ENCODE measurements at places on chromosomes 2 and 18.

GRCh38 chr2:2892378-2892777 is 485.2 kb downstream of the EIPR1 start:
- DNase-seq = no peak

DNA sequence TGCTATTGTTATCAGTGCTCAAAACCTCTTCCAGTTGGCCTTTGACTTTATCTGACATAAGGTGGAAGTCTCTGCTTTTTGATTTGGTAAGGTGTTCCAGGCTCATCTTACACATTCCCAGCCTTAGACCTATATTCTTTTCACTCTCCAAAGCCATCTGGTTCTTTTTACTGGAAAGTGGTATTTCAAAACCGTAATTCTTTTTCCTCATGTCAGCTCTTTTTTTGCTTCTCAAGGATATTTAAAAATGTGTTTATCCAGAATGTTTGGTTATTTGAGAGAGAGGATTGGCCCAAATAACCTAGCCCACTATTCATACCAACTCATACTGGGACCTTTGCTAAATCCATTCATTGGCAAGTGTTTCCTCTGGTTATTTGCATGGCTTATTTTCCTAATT is 411.2 kb upstream of the PIK3C3 start:
- no peak for DNase-seq

DNA sequence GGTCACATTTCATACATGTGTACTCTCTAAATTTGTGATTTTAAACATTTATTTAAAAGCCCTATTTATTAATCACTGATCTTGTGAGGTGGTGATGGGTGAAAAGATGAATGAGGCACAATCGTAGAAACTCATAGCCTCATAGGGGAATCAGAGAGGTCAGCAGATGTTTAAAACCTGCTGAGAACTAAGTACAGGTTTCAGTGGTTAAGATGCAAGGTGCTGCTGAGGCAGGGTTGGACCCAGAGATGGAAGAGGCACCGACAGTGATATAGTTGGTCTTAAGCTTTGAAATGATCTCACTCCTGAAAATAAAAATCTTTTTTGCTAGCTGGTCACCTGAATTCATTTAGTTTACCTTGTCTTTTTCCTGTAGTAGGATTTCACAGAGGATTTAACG is 49.6 kb downstream of the LINC00305 start:
- no peak for DNase-seq

DNA sequence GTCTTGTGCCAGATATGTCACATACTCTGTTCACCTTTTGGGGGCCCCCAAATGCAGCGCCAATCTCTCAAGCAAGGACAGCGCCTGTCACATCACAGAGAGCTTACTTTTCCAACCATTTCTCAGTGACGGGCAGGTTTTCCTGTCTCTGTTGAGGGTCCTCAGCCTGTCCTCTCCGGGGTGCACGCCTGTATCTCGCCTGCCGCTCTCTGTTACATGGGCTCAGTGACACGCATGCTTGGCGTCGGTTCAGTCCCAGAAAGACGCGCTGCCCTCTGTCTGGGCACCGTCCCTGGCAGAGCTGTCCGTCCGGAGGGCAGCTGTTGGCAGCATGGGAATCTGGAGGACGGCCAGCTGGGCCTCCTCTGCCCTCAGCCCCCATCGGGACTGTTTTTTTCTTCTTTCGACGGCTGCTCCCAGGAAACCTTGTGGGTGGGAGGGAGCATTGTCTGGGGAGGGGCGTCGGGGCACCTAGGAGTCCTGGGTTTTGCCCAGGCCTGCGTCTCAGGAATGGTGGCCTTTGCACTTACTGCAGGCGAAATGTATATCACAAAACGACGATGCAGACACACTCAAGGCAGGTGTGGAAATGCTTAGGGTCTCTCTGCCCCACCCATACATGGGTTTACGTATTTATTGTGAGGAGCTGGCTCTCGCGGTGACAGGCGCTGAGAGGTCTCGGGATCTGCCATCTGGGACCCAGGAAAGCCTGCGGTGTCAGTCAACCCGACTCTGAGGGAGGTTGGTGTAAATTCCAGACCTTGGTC is 30.9 kb downstream of the RTP5 start:
- no peak for DNase-seq

DNA sequence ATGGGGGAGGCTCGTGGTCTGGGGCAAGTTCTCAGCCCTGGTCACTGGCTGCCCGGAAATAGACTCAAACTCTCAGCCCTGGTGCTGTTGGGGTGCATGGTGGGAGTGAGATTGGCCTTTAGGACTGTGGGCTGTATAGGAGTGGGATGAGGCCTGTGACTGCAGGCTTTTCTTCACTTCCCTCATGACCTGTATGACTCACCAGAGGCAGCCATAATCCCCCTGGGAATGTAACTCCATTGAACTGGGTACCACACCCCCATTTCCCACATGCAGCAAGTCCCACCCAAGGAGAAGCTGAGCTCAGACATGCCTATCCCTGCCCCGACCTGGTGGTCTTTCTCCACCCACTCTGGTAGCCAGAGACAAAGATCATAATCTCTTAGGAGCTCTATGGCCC is 177.7 kb upstream of the OSR1 start:
- DNase-seq = no peak

Data from activated CD8-positive, alpha-beta memory T cell treated with anti-CD3 and anti-CD28 coated beads, Interleukin-2, amount 50 U/mL, for 4 hours (primary cell).